ENCODE measurements at places on chromosomes 2 and 18.

DNA sequence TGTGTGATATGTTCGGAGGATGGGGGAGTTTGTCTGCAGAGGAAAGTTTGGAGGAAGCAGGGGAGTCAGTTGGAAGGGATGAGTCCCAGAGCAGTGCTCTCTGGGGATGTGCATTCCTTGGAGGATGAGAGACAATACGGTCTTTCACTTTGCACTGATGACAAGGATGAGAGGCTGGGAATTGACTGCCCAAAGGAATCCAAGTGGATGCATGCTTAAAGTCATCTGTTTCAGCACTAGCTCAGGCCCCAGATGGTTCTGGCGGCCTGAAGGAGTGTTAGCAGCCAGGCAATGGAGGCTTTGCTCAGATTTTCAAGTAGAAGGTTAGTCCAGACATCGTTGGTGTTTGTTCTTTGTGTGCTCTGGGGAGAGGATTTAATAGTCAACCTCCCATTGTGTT is 100.2 kb downstream of the CRIM1 start:
- no peak for DNase-seq

DNA sequence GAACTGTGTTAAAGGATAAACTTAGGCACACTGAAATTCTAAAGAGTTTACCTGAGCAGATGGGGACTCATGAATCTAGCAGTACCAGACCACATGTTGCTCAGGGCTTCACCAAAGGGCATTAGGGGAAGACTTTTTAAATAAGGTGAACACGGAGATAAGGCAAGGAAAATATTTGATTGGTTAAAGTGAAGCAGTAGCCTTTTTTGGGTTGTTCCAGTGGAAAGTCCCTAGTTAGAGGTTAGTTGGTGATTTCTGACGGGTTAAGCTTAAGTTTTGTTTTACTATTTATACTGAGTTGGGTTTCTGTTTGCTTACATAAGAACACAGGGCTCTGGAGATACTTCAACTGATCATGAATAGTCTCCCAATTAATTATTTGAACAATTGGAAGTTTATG is 722.5 kb downstream of the SOCS6 start:
- DNase-seq = no peak

- no peak for DNase-seq
Observed at GRCh38 chr2:37100054-37100453, 15.7 kb downstream of the GPATCH11 start.

GRCh38 chr2:102020596-102021170 is 28.9 kb downstream of the IL1R2 start:
- peak; percentile 74 for DNase-seq

DNA sequence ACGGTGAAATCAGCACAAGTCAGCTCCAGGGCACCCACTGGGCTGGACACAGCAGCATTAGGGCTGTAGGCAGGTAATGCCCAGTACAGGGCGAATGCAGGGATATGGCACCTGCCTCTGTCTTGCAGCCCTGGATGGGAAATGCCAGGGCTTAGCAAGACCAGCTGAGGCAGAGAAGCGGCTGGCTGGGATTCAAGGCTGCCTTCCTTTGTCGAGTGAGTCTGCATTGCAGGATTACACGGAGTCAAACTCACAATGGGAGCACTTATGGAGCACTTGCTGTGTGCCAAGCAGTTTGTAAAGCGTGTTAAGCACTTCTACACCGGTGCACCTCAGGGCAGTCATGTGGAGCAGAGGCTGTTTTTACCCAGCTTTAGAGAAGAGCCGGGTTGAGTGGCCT is 87.3 kb upstream of the HDAC4 start:
- DNase-seq = no peak

DNA sequence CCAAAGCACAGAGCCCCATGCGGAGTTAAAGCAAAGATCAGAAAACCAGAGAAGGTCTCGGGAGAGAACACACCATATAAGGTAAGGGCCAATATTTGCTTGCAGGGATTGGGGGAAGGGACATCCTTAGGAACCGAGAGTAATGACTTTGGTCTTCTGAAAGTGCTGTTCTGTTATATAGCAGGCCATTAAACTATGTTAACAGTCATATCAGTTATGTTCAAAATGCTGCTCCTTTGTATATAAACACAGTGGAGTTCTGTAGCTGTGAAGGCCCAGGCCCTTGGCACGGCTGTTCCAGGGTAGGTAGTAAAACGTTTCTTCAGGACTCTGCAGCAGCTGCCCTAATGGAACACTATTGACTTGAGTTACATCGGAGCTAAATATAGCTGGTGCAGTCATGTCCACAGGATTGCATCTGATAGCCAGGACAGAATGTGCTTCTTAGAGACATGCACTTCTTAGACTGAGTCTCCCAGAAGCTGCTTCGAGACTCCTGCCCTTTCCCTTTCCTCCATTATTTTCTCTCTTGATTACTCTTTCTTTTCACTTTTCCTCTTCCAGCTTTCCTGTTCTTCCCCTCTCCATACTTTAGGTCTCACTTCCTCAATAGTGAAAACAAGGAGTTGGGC is 122.4 kb downstream of the SETBP1 start:
- no peak for DNase-seq

- peak; percentile 6 for DNase-seq
Observed at GRCh38 chr2:129118296-129118695, 799.6 kb upstream of the HS6ST1 start.

DNA sequence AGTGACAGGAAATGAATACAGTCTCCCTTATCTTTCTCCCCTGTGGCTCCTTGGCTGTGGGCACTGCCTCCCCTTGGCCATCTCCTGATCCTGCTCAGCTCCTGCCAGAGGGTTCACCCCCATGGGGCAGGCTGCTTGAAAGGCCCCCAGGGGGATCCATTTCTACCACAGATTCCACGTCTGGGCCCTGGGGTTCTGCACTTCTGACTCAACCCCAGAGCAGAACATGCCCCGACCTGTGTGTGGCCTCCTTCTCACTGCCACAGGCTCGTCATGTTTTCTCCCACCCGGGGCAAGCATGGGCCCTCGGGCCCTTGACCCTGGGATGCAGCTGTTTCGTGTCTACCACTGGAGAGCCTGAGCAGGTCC is 122.2 kb downstream of the ACKR3 start:
- DNase-seq = no peak

DNA sequence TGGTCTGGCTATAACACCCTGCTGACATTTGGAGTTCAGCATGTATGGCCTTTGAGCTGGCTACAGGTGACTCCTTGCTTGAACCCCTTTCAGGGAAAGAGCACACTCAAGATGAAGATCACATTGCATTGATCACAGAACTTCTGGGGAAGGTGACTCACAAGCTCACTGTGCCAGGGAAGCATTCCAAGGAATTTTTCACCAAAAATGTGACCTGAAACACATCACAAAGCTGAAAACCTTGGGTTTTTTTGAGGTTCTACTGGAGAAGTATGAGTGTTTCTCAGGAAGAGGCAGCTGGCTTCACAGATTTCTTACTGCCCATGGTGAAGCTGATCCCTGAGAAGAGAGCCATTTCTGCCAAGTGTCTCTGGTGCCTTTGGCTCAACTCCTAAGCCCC is 879.0 kb downstream of the CBLN2 start:
- DNase-seq = no peak

- peak; percentile 86 for DNase-seq
Observed at GRCh38 chr2:36246320-36246990, 109.1 kb upstream of the CRIM1 start.

DNA sequence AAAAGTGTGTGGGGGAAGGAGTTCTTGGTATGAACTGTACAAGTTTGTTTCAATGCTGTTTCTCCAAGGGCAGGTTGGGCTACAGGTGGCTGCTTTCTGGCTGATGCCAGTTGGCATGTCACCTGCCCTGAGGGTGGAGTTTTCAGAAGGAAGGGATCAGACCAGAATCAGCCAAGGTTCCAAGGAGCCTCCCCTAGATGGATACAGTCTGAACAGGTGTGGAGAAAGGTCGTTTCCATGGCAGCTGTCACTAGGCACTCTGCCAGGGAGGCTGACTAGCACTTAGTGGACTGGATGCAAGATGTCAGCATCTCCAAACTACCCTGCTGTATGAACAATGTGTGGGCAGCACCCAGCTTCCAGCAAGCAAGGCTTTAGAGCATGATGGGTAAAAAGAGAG is 444.4 kb upstream of the HNRNPA3 start:
- no peak for DNase-seq

GRCh38 chr18:56097621-56098020 is 509.6 kb upstream of the TCF4 start:
- no peak for DNase-seq

GRCh38 chr18:10522574-10522973 is 3.3 kb upstream of the NAPG start:
- DNase-seq = no peak

- DNase-seq = no peak
Observed at GRCh38 chr2:19611491-19612332, 253.3 kb upstream of the OSR1 start.

DNA sequence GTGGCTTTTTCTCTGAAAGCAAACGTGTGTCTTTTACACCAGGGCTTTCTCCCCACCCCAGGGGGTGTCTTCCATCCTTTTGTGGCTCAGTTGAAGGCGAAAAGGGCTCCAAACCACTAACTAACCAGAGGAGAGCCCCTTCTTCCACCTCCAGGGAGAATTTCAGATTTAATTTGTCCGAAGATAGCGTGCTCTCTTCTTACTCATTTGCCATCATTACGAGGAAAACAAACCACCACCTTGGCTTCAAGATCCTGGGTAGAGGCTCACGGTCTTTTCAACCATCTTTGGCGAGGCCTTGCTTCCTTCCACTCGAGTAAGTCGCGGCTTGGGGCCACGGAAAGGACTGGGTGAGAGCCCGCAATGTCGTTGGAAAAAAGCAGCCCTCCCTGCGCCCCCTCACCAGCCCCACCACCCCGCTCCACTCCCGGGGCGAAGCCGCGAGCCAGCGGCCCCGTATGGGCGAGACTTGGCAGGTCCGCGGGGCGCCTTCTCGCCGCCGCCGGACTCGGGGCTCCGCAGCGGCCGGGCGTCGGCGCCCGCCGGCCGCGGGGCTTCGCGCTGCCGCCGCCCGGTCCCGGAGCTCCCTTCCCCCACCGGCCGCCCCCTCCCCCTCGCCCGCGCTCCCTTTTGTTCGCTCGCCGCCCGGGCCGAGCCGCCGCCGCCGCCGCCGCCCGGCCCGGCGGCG is 1.7 kb upstream of the ZNF532 start:
- peak; percentile 57 for DNase-seq

DNA sequence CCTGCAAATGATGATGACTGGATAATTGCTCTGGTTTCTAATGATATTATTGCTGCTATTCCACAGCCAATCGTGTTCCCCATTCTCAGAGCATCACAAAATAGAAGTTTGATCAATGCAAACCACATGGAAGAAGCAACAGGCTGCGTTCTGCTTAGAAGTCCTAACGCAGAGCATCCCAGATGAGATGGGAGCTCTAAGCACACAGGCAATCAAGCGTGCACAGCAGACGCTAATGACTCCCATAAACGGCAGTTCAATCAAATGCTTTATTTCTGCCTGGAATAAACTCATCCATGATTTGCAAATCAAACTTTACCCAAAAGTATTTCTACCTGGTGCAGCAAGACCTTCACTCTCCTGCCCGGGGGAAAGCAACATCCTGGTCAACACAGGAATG is 304.2 kb downstream of the FBXO15 start:
- no peak for DNase-seq

DNA sequence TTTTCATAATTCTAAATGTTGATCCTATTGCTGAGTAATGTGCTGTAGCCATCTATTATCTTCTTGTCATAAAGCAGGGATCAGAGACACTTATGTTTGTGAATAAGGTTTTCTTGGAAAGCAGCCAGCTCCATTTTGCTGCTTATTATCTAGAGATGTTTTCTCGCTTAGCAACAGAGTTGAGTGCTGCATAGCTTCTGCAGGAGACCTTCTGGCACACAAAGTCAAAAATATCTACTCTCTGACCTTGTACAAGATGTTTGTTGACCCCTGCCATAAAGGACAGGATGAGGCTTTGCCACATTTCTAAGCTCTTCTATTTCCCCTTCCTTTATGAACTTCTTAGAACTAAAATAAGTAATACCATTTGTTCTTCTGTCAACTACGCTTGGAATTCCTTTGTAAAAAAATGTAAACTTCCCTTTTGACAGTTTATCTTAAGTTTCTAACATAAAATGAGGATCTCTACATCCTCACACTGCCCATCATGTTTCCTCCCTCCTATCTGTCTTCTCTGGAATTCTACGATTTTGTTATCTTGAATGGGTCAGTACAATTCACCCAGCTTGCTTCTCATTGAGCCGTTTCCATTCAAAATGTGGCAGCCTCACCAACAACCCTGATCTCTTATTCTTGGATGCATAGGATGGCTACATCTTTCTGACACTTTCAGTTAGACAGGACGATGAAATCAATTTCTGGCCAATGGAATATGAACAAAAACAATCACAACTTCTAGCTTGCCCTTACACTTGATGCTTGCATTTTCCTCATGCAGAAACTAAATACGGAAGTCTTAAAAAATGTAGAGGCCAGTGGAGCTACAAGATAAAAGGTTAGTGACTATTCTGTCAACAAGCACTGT is 1377.0 kb downstream of the SUCLG1 start:
- DNase-seq = peak; percentile 13

GRCh38 chr2:48137829-48138228 is 231.5 kb upstream of the FBXO11 start:
- no peak for DNase-seq

DNA sequence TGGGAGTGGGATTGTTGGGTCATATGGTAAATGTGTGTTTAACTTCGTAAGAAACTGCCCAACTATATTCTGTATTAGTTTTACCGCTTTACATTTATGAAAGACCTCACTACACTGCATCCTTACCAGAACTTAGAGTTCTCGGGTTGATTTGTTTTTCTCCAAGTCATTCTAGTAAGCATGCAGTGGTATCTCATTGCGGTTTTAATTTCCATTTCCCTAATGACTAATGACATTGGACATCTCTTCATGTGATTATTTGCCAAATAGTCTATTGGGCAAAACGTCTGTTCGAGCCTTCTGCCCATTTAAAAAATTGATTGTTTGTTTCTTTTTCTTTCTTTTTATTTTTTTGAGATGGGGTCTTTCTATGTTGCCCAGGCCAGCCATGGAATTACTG is 6.8 kb downstream of the FBLN7 start:
- no peak for DNase-seq

GRCh38 chr2:183232161-183232865 is 108.1 kb downstream of the NUP35 start:
- DNase-seq = no peak

- no peak for DNase-seq
Observed at GRCh38 chr2:203707530-203707929, 1.1 kb downstream of the CD28 start.

DNA sequence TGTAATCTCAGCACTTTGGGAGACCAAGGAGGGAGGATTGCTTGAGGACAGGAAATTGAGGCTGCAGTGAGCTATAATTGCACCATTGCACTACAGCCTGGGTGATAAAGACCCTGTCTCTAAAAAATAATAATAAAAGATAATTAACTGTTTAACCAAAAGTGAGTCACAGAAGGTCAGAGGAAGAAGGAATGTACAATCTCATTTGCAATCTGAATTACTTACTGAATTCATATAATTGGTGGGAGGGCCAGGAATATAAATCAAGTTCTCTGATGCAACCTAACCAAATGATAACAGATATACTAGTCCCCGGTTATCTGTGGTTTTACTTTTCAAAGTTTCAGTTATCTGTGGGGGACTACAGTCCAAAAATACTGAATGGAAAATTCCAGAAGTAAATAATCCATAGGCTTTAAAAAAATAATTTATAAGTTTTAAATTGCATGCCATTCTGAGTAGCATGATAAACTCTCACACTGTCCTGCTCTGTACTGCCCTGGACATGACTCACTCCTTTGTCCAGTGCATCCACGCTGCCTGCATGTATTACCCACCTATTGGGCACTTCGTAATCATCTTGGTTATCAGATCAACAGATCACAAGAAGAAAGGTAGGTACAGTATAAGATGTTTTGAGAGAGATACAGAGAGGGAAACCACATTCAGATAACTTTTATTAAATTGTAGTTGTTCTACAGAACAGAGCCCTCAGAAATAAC is 12.8 kb upstream of the MATN3 start:
- DNase-seq = no peak

Measured in common myeloid progenitor, CD34-positive (primary cell).